ENCODE measurements at places on chromosomes 7 and 10.
A peak's percentile ranks its signal among the peaks of the same experiment; 100 is the strongest.

- no peak for DNase-seq
These were observed 90.0 kb downstream of the SLIT1 start for GRCh38 chr10:97095701-97096260.

DNA sequence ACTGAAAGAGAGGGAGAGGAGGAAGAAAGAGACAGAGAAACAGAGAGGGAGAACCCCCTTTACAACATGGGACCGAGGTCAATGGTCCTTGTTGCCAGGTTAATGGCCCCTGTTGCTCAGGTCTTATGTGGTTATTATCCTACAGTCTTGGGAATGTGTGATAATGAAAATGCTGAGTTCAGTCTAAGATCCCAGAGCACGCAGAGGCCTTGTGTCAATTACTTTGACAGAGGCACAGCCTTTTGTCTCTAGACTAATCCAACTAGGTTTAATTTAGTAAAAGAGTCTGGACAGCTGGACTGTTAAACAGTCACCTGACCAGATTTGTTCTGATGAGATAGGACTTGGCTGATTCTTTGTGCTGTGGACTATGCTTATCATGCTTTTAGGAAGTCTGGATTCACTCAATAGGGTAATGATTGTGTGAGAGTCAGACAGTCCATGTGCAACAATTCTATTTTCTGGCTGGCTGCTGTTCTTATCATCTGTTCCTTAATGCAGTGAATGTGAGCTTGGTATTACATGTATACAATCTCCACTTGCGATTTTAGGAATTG is 157.4 kb upstream of the MAGI2 start:
- DNase-seq: no peak

GRCh38 chr7:69147631-69148030 is 450.6 kb upstream of the AUTS2 start:
- DNase-seq: no peak

GRCh38 chr10:27192284-27192683 is 37.1 kb downstream of the MASTL start:
- no peak for DNase-seq

DNA sequence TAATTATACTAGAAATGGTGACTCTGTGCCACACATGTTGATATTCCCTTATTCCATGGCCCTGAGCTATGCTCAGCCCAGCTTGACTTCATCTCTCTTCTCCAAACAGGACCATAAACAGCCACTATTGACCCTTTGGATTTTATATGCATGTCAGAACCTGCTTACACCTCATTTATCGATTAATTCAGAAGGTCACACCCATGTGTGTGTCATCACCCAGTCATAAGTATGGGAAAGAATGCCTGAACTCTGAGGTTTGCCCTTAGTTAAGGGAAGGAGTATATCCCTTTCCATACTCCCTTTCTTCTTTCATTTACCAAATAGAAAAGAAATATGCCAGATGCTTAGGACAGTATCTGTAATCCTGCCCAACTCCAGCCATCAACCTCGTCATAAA is 602.3 kb downstream of the SORCS3 start:
- DNase-seq: no peak

GRCh38 chr7:114413761-114414155 is 857 bp upstream of the FOXP2 start:
- DNase-seq: no peak

DNA sequence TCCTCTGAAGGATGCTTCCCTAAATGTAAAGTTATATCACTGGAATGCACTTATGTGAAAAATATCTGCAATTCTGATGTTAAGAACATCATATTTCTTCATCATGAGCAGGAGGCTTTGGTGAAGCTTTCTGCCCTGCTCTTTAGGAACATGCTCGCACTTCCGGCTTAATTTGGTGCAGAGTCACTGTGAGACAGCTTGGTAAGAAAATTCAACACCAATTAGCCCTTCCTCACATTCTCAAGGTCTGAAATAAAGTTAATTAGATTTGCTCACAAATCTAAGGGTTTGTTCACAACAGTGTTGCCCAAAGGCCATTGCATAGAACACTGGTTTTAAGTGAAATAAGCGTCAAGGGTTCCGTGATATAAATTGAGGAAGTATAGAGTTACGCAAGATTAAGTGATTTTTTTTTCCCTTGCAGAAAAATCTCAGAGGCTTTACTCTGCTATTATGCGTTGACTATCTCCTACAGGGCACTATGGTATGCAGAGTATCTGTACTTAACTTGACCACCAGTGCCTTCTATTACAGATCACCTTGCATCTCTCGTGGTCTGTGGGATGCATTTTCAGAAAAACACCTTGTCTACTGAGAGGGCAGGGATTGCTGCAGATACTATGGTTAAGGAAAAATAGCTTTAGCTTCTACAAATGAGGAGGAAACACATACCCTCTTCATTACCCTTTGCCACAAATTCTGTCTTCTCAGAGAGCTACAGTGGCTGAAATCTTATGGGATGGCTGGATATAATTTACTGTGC is 953.9 kb downstream of the TYW1 start:
- DNase-seq: no peak

- no peak for DNase-seq
These were observed 508.3 kb downstream of the SORCS3 start for GRCh38 chr10:105149371-105149891.

DNA sequence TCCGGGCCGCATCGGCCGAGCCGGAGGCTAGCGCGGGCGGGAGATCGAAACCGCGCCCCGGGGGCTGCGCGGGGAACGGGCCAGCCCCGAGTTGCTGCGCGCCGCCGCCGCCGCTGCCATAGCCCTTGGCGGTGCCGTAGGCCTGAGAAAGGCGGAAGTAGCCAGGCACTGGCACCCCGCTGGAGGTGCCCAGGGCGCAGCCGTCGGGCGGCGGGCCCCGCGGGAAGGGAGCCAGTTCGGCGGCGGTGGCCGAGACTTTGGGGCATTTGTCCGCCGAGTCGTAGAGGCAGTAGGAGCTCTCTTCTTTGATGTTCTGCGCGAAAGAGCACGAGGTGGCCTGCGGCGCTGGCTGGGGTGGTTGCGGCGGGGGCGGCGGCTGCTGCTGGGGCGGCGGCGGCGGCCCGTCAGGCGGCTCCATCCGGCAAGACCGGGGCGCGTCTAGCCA is 587 bp downstream of the HOXA10 start:
- DNase-seq: no peak

DNA sequence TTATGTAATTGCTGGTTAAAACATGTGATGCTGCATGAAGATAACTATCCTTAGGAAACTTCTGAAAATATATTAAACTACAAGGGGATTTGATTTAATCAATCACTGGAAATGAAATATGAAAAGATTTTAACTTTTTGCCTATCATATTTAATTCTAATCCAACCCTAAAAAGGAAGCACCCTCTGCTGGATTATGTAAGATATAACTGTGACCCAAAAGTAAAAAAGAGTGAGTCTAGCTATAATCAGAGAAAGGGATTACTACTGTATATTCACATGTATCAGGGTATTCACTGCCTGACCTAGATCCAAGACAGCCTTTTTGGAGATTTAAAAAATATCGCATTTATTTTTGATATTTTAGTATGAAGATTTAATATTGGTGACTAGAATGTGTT is 295.5 kb downstream of the MDFIC start:
- DNase-seq: no peak

DNA sequence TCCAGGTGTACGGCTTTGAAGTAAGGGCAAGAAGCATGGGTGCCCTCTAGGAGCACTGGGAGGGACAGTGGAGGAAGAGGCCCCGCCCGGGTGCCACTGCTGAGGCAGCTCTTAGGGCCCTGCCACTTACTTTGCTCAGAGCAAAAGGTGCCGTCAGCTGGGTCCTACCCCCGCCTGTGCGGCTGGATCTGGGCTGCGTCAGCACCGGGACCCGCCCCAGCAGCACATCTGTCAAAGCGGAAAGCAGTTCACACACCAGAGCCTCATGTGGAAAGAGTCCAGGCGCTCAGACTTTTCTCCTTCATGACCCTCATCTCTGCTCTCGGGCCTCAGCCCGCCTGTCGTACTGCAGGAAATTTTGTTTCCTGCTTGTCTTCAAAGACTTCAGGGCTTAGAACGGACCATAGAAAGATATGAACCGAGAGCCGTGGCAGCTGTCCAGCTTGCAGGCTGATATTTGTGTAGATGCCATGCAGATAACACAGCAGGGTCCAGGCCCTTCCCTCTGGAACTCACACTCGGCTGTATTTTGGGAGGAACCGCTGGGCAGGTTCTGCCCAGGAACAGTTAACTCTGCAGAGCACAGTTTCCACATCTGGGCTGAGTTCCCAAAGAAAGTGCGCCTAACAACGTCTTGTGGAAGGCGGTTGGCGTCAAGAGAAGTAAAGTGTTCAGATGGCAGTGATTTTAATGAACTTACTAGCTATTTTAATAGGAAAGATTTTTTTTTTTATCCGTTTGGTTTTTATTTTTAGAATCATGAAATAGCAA is 44.3 kb upstream of the PRKAR1B start:
- no peak for DNase-seq

DNA sequence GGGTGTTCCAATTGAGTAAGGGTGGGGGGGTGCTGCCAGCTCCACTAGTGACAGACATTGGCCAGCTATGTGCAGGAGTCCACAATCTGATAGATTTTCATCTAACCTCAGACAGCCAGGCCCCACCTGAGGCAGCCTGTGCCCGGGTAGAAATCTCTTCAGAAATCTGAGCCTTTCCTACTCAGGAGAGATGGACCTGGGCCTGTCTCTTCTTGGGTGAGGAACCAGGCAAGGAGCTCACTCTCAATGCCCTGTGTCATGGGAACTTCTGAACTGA is 86.9 kb downstream of the UBE2H start:
- DNase-seq: no peak

DNA sequence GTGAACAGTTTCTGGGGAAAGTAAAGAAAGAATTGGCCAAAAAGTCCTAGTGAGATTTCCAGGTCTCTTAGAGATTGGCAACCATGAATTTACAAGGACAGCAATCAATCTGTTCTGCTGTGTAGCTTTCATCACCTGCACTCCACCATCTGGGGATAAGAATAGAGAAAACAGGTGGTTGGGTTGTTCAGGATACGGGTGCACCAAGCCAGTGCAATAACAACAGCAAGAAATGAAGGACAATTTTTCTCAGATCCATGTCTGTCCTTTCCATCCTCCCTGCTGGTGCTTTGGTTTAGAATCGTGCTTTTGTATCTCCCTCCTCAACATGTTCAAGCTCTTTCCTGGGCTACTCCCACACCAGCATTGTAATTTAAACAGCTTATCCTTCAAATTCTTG is 787.7 kb downstream of the GRID1 start:
- no peak for DNase-seq

GRCh38 chr10:120403109-120403508 is 53.9 kb upstream of the PLPP4 start:
- DNase-seq: no peak

DNA sequence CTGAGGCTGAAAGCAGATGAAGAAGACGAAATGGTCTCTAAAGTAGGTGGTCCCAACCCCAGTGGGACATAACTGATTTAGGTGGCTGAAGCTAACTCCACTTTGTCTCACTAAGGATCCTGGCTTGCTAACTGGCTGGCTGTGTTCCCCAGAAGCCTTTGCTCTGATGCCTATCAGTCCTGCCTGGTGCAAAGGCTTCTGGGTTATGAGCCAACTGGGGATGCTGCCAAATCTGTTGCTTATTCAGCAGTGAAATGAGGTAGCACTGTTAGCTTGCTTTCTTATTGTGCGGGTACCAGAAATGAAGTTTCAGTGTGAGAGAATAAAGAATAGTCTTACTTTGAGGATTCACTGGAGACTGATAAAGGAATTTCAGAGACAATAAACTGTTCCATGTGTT is 18.1 kb downstream of the PRKG1 start:
- peak; percentile 64 for DNase-seq

GRCh38 chr10:97336942-97337831 is 2.7 kb upstream of the FRAT2 start:
- no peak for DNase-seq

- DNase-seq: no peak
These were observed 75.8 kb downstream of the CALN1 start for GRCh38 chr7:72336382-72336631.

- no peak for DNase-seq
These were observed 98.9 kb upstream of the ARHGAP21 start for GRCh38 chr10:24822590-24822989.

GRCh38 chr7:37031571-37032257 is 307.4 kb upstream of the AOAH start:
- peak; percentile 57 for DNase-seq

- no peak for DNase-seq
These were observed 863 bp downstream of the CCNY start for GRCh38 chr10:35336921-35337823.

GRCh38 chr10:74153676-74154075 is 2.7 kb downstream of the ADK start:
- DNase-seq: no peak

- no peak for DNase-seq
These were observed 9.5 kb upstream of the ADAM12 start for GRCh38 chr10:126397640-126398382.

DNA sequence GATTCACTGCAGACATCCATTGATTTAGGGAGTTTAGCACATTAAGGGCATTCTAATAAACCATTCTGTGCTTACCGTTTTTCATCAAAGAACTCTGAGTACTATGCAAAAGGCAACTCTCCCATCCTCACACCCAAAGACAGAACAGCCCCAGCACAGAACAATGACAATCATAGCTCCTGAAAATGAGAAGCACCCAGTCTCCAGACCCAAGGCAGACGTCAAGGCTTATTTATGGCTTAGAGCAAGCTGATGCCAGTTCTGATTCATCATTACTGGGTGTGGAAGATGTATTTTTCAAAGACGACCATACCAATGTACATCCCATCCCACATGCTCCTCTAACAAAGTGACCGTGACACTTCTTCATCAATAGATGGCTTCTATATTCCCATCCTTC is 67.6 kb downstream of the OSBPL3 start:
- DNase-seq: no peak

DNA sequence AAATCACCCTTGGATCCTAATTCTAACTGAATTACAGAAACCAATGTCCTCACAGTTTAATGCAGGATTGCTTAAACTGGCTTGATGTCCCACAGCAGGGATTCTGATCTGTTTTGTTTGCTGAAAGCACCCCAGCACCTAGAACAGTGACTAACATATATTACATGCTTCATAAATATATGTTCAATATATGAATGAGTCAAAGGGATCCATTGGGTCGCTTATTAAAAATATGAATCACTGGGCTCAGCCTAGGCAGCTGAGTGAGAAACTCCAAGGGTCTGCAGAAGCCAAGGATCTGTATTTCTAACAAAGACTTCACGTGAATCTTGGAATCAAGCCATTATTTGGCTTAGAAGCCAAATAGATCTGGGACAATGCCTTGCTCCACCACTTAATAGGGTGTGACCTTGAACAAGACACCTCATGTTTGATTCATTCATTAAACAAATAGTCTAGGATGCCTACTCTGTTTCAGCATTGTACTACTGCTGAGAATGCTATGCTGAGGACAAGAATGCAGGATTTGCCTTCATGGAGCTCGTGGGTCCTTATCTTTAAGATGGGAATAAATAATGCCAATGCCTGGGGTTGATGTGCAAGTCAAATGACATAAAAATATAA is 103.4 kb upstream of the DLX6 start:
- no peak for DNase-seq

DNA sequence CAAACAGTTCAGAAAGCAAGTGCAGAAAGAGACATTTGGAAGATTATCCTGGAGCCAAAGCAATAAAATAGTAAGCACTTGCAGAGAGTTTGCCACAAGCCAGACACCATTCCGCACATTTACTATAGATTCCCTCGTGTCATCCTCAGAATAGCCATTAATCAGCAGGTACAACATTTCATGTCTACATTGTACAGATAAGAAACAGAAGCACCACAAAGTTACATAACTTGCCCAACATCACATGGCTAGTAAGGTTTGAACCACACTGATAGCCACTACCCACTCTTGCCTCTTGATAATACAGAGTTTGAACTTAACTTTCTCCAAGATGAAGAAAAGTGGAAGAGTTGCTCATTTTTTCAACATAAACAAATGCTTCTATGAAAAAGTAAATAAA is 40.6 kb upstream of the GHITM start:
- no peak for DNase-seq

- no peak for DNase-seq
These were observed 10.7 kb downstream of the KMT2E start for GRCh38 chr7:105024734-105025133.
